ENCODE measurements at places on chromosomes 12 and 14. TPM values are rescaled to one million over a fixed set of nuclear protein-coding genes. Genes with fewer than 3 reads are reported as not detected.

FZD10 gene
- 14.2 TPM for total RNA-seq

GATC gene
- 32.0 TPM for total RNA-seq

KCNK10 gene
- 11.5 TPM for total RNA-seq

GRCh38 chr12:14874882-14875281 lies 10.8 kb downstream of the MGP start:
- H3K4me1 ChIP-seq: no peaks in the 10 kb centered on the region
- no peak for DNase-seq
- H3K27me3 ChIP-seq: no peaks in the 10 kb centered on the region
- H3K4me3 ChIP-seq: no peak overlapping the region

- H3K27ac ChIP-seq: no peak overlapping the region
- H3K27me3 ChIP-seq: no peaks in the 10 kb centered on the region
- no peak overlapping the region for H3K4me3 ChIP-seq
- H3K36me3 ChIP-seq: peaks cover 12% of the 10 kb centered on the region
- DNase-seq: no peak
These were observed 173.2 kb downstream of the EGLN3 start for GRCh38 chr14:33777681-33778080.

DNA sequence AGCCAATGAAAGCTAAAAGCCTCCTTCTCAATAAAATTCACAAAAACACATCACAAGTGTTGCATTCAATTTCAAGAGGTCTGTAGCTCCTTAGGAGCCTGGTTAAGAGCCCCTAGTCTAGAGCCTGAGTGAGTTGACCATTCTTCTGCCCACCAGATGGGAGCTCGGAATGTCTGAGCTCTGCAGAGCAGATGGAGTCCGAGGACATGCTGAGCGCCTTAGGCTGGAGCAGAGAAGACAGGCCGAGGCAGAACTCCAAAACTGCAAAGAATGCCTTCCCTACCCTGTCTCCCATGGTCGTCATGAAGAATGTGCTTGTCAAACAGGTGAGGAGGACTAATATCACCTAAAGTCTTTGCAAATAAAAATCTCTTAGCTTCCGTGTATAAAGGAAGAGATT lies 11.6 kb downstream of the CIPC start:
- H3K36me3 ChIP-seq: peaks cover 31% of the 10 kb centered on the region
- H3K4me3 ChIP-seq: no peak overlapping the region
- peaks cover 64% of the 10 kb centered on the region for H3K4me1 ChIP-seq
- H3K27ac ChIP-seq: peak overlapping the region; percentile 9
- DNase-seq: no peak
- no peaks in the 10 kb centered on the region for H3K27me3 ChIP-seq

DNA sequence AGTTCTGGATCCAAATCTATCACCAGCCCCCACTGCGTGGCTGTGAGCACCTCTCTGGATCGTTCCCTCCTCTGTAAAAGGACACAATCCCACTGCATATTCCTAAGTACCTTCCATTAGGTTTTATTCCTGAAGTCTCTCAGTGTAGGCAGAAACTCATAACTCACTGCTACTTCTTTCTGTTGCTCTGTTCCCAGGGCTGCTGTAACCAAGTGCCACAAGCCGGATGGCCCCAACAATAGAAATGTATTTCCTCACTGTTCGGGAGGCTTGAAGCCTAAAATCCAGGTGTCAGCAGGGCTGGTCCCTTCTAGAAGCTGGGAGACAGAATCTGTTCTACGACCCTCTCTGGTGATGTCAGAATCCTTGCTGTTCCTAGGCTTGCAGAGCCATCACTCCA lies 24.9 kb downstream of the FOXN3 start:
- DNase-seq: no peak
- H3K27ac ChIP-seq: no peak overlapping the region
- peaks cover 3% of the 10 kb centered on the region for H3K36me3 ChIP-seq
- no peak overlapping the region for H3K4me3 ChIP-seq
- peaks cover 56% of the 10 kb centered on the region for H3K4me1 ChIP-seq

DNA sequence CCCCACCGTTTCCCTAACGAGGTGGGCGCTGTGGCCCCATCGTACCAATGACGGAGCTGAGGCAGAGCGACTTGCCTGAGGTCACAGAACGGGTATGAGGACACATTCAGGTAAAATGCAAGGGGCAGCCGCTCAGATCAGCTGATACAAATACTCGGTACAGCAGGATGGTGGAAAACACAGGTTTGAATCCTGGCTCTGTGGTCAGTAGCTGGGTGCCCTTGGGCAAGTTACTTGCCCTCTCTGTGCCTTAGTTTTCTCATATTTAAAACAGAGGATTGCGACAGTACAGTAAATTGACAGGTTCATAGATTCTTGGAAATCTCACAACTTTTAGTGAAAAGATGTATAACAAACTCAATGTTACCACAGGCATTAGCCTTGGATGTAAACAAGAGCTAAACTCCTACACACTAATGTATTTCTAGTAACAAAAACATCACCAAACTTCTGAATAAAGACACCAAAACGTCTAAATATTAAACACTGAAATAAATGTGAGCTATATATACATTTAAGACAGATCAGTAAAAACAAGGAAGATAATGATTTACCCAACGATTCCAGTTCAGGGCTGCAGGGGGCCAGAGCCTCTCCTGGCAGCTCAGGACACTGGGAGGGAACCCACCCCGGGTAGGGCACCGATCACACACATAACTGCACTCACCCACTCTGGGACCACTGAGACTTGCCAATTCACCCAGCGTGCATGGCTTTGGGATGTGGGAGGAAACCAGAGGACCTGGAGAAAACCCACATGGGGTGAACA lies 128.4 kb downstream of the RBM19 start:
- no peak overlapping the region for H3K27ac ChIP-seq
- peaks cover 10% of the 10 kb centered on the region for H3K4me1 ChIP-seq
- H3K36me3 ChIP-seq: no peaks in the 10 kb centered on the region

- H3K4me1 ChIP-seq: no peaks in the 10 kb centered on the region
- H3K27ac ChIP-seq: no peak overlapping the region
- DNase-seq: no peak
- no peaks in the 10 kb centered on the region for H3K36me3 ChIP-seq
- H3K4me3 ChIP-seq: no peak overlapping the region
These were observed 63.4 kb upstream of the KITLG start for GRCh38 chr12:88643685-88644084.

GRCh38 chr14:99320621-99321235 lies 48.7 kb upstream of the BCL11B start:
- no peaks in the 10 kb centered on the region for H3K36me3 ChIP-seq
- no peak overlapping the region for H3K4me3 ChIP-seq
- no peak overlapping the region for H3K27ac ChIP-seq
- H3K4me1 ChIP-seq: peaks cover 14% of the 10 kb centered on the region
- no peak for DNase-seq

GRCh38 chr12:28987538-28988324 lies 161.3 kb upstream of the FAR2 start:
- H3K27ac ChIP-seq: no peak overlapping the region
- DNase-seq: no peak
- H3K36me3 ChIP-seq: no peaks in the 10 kb centered on the region
- H3K4me1 ChIP-seq: peaks cover 8% of the 10 kb centered on the region
- H3K27me3 ChIP-seq: no peaks in the 10 kb centered on the region

DNA sequence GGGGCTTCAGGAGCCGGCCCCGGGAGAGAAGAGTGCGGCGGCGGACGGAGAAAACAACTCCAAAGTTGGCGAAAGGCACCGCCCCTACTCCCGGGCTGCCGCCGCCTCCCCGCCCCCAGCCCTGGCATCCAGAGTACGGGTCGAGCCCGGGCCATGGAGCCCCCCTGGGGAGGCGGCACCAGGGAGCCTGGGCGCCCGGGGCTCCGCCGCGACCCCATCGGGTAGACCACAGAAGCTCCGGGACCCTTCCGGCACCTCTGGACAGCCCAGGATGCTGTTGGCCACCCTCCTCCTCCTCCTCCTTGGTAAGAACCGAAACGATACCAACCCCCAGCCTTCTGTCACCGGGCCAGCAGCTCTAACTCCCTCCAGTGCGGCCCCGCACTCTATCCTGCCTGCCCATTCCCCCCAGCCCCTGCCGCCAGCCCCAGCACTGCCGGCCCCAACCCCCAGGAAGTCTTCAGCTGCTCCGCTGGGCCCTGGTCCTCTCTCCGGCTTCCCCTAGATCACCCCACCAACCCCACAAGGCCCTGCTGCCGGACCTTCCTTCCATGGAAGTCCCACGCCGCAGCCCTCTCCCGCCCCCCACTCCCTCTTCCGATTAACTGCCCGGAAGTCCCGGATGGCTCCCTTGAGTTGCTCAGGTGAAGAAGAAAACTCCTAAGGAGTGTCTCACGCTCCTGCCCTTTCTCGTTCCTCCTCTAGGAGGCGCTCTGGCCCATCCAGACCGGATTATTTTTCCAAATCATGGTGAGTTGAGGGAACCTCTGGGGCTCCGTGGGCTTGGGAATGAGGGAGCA lies 693 bp downstream of the LRP10 start:
- no peaks in the 10 kb centered on the region for H3K36me3 ChIP-seq
- H3K27ac ChIP-seq: no peak overlapping the region
- peaks cover 16% of the 10 kb centered on the region for H3K4me1 ChIP-seq
- peak; percentile 84 for DNase-seq
- H3K4me3 ChIP-seq: peak overlapping the region; percentile 90

- peaks cover 37% of the 10 kb centered on the region for H3K4me1 ChIP-seq
- H3K4me3 ChIP-seq: peak overlapping the region; percentile 98
- no peaks in the 10 kb centered on the region for H3K27me3 ChIP-seq
- no peak for DNase-seq
These were observed 653 bp downstream of the PA2G4 start for GRCh38 chr12:56104815-56105608.
